ENCODE measurements at places on chromosomes 12 and 14. TPM values are rescaled to one million over a fixed set of nuclear protein-coding genes. Genes with fewer than 3 reads are reported as not detected.

Gene PIWIL1
- total RNA-seq: not detected

Gene ALDH2
- 135 TPM for total RNA-seq

Gene PARPBP
- 2.6 TPM for total RNA-seq

Gene HRK
- 0.14 TPM for total RNA-seq

Gene VRTN
- not detected for total RNA-seq

Gene TPH2
- not detected for total RNA-seq

Gene KCNH3
- total RNA-seq: 0.95 TPM

Gene PLCZ1
- not detected for total RNA-seq

Gene MLEC
- 49.1 TPM for total RNA-seq

Gene TAS2R31
- 9.5 TPM for total RNA-seq

Gene WSCD2
- 3.3 TPM for total RNA-seq

Gene PTHLH
- total RNA-seq: 5.6 TPM

- no peak for DNase-seq
Measured at GRCh38 chr14:46344327-46344937, 307.1 kb downstream of the RPL10L start.

DNA sequence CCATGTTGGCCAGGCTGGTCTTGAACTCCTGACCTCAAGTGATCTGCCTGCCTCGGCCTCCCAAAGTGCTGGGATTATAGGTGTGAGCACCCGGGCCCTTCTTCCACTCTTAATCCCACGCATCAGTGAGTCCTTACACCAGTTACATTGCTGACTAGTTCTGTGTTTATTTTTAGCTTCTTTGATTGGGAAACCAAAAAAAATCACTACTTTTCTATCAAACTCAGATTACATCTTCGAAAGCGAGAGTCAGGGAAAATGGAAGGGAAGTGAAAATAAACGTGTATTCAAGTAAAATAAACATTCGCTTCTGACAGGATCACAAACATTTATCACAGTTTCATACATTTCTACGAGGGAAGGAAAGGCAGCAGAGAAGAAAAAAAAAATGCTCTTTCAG, 32.2 kb downstream of the FGD6 start:
- DNase-seq: no peak

GRCh38 chr14:49870908-49871307, 18.3 kb upstream of the NEMF start:
- no peak for DNase-seq

DNA sequence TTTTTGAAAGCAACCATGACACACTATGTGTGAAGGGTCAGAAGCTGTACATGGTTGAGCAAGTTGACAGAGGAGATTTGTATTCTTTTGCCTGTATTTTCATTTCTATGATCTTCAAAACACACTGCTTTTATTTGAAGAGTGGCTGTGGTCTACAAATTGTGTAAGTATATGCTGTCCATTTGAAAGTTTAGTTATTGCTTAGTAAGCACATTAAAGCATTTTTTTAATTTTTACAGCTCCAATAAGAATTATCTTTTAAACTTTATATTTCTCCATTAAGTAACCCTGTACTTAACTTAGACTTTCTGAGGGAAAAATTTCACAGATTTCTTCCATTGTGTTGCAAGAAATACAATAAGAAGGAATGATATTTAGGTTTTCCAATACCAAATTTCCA, 915.2 kb downstream of the SLC6A15 start:
- DNase-seq: no peak

GRCh38 chr12:119788786-119789185, 88.3 kb downstream of the CIT start:
- DNase-seq: no peak

GRCh38 chr12:78898416-78898815, 33.8 kb downstream of the SYT1 start:
- DNase-seq: no peak

DNA sequence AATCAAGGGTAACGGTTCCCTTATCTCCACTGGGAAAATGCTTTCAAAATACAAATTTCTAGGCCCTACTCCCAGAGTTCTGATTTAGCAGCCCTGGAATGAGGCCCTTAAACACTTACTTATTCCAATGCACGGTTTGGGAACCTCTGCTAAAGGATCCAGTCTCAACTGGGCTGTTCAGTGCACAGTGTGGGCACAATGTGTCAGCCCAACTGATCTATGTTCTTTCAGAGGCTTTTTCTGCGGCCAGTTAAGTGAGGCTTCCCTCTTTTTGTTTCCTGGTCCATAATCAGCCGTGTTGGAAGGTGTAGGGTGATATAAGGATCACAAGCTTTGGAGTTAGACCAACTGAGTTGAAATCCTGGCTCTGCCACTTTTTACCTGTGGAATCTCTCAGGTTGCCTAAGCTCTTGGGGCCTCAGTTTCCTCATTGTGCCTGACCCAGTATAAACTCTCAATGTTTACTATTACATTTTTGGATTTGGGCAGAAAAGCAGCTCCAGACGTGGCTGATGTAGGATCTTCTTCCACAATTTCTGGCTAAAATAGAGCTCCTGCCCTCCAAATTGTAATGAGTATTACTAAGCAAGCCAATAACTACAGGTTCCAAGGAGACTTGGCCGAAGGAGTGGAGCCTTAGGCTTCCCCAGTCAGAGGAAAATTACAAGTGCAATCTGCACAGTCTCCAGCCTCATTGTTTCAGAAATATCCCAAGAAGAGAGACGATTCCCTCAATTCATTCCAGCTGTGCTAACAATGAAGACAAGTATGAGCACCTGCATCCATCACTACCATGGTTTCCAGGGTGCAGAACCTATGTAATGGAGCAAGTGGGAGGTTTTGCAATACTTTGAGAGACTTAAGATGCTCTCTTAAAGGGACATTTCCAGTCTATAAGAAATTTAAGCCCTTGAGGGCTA, 2.3 kb upstream of the ANGEL1 start:
- no peak for DNase-seq

DNA sequence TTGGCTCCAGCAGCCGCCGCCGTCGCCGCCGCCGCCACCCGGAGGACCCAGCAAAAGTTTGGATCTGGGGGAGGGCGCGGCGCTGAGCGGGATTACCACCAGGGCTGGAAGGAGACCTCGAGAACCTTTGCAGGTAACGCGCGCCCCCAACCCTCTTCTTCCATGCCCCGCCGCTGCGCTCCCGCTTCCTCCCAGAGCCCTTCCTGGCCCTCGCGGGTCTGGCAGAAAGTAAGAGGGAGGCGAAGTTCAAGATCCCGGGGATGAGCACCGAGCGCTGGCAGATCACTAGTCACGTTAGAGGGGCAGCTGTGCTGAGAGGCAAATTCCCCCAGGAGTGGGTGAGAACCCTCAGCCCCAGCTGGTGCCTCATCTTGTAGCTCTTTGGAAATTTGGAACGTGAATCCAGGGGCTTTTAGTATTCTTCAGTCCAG, 3.9 kb downstream of the FLRT2 start:
- no peak for DNase-seq

DNA sequence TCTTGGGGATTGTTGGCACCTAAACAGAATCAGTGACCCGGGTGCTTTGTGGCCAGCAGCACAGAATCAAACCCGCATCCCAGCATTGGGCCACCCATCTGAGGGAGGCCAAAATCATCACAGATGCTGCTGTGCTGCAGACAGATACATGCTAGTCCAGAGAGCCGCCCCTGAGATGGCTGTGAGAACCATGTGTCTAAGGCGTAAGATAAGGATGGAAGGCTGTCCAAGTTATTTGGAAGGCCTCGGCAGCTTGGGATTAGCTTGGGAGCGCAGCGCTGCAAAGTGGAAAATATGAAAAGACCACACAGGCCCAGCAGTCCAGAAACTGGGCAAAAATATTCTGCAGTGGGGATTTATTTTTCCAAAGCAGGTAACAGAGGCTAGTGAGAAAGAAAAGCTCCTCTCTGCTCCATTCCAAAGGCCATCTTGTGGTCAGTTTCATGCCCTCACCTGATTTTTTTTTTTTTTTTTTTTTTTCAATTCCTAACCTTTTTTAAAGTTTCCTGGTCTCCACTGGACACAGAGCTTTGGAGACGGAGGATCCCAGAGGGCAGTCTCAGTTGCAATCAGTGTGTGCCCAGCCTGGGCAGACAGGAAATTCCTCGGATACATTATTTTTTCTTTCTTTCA, 178.9 kb upstream of the BCL2L14 start:
- DNase-seq: no peak

- no peak for DNase-seq
Measured at GRCh38 chr12:6363330-6364043, 11.9 kb downstream of the SCNN1A start.

DNA sequence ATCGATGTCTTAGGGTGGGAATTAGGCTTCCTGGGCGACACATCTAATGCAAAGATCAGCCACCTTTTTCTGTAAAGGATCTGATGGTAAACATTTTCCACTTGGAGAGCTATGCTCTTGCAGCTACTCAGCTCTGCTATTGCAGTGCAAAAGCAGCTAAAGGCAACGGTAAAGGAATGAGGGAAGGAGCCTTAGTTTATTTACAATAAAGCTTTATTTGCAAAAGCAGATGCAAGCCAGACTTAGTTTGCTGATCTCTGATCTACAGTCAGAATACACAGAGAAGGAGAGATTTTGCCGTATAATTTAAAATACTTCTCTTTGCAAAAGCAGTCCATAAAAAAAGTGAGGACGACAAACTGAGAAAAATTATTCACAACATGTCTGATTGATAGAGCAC, 3.2 kb downstream of the TCL1B start:
- DNase-seq: no peak

DNA sequence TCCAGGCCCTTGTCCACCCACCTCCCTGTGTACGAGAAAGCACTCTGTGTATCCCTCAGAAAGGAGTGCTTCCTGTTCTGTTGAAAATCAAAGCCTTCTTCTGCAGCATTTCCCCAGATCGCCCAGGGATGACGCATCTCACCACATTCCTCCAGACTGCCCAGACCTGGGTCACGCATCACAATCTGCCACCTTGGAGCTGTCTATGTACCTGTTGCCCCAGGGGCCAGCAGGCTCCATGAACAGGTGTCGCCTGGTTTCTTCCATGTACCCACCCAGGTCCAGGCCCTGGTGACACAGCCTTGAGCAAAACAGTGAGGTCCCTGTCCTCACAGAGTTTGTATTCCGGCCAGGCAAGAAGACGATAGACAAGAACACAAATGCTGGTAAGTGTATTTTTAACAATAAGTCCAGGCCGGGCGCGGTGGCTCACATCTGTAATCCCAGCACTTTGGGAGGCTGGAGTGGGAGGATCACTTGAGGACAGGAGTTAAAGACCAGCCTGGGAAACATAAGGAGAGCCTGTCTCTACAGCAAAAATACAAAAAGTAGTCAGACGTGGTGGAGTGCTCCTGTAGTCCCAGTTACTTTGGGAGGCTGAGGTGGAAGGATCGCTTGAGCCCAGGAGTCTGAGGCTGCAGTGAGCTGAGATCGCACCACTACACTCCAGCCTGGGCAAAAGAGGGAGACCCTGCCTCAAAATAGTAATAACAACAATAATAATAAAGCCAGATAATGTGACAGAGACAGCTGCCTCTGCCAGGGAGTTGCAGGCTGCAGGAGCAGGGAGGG, 6.8 kb upstream of the PPP1R13B start:
- DNase-seq: no peak

DNA sequence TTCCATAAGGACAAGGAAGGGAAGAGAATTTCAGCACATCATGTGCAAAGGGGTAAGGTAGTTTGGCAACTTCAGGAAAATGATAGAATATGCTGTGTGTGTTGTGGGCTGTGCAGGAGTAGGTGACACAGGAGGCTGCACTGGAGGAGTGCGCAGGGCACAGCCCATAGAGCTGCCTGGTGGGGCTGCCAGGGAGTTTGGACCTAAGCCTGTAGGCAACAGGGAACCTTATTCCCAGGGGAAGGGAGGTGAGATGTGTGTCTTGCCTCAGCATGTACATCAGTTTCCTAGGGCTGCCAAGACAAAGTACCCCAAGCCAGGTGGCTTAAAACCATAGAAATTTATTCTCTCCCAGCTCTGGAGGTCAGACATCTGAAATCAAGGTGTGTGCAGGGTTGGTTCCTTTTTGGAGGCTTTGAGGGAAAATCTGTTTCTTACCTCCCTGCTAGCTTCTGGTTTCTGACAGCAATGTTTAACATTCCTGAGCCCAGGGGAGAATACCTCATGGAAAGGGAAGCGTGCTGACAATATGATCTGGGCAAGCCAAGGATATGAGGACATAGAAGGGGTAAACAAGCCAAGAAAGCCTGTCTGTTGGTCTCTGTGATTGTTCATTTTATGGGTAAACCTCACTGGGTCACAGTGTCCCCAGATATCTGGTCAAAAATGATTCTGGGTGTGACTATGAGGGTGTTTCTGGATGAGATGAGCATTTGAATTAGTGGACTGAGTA, 174.0 kb upstream of the NTF3 start:
- no peak for DNase-seq

- DNase-seq: no peak
Measured at GRCh38 chr12:94338006-94338794, 121.5 kb downstream of the CEP83 start.

- no peak for DNase-seq
Measured at GRCh38 chr12:1819571-1819970, 794 bp upstream of the LRTM2 start.

DNA sequence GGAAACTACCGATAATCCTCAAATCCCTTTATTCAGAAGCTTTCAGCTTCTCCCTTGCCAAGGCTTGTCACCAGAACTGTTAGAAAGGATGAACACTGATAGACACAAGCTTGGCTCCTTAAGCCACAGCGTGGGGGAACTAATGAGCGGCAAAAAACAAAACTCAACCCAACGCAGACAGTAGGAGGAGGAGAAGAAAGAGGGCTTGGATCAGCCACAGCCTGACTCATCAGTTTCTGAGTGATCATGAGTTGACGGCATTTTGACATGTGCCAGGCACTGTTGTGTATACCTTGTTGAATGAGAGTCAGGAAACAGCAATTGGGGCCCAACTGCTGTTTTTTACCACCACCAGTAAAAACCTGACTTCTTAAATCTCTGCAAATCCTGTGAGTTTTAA, 23.7 kb downstream of the PLXNC1 start:
- no peak for DNase-seq

DNA sequence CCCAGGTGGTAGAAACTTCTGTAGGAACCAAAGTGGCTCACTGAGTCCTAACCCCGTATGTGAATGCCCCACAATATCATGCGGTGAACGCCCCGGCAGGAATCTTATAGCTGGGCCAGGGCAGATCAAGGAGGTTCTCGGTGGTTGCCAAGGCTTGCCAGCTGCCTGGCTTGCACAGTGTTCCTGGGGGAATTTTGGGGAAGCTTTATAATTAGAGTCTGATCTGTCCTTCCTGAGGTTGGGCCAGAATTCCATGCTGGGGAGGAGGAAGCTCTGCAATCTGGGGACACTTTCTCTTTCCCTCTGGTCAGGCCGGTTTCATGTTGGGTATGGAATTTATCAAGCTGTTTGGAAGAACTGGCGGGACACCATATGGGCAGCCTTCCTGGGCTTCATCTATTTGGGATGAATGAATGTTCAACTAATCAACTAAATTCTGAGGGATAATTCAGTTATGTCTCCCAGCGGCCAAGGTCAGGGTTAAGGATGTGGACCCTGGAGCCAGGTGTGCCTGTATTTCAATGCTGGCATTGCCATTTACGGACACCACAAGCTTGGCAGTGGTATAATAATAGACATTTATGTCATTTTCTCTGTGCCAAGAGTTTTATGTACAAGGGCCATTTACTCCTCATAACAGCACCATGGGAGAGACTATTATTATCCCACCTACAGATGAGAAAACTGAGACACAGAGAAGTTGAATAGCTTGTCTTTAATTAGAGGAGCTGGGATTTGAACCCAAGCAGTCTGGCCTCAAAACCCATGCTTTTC, 54.3 kb downstream of the SVOP start:
- no peak for DNase-seq
